ENCODE measurements at places on chromosomes 1 and 21.

DNA sequence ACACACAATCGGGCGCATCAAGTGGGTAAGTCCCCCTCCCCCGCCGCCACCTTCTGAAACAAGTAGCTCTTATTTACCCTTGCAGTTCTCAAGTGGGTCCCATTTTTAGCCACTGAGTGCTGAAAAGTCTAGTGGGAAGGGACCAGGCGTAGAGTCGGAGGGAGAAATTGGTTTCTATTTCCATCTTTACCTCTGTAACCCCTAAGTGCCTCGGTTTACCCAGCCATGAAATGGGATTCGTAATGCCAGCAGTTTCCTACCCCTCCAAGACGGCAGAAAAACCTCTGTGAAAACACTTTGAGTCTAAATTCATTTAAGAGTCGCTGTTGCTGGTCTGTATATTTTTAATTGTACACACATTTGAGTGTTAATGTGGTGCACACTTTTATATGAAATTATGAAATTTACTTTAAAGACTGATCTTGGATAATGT lies 928 bp downstream of the TLCD4 start:
- no peak for DNase-seq

DNA sequence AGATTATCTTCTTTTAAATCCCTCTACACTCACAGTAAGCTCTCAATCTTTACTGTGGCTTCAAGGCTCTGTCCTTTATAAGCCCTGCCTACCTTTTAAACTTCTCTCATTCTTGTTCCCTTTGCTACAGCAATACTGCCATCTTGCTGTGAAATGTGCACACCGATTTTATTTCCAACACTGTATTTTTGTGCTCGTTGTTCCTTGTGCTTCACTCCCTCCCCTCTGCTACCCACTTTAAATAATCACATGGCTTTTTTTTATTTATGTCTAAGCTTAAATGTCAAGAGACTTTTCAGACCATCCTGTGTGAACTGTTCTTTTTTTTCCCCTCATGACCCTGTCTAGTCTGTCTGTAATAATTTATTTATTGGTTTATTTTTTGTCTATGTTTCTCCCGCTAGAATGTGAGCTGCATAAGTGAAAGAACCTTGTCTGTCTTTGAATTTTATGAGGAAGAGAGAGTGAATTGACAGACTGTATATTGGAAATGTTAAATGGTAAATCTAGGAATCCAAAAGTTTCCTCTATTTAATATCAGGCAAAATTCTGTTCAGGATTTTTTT lies 45.7 kb downstream of the ABCD3 start:
- peak; percentile 7 for DNase-seq

- DNase-seq = no peak
These were observed 24.3 kb upstream of the LSS start for GRCh38 chr21:46252840-46253239.

DNA sequence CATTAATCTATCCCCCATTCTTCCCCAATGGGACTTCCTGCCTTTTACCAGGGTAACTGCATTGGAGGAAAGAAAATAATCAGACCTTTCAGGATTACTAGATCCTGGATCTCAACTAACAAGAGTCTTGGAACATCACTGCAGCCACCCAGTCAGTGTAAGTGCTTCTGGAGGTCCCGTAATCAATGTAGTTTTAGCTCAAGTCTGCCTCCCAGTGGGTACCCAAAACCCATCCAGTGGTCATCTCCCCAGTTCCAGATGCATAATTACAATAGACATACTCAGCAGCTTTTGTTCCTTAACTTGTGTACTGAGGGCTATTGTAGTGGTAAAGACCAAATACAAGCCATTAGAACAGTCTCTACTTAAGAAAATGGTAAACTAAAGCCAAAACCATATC lies 319.1 kb downstream of the GPATCH2 start:
- DNase-seq = peak; percentile 15

DNA sequence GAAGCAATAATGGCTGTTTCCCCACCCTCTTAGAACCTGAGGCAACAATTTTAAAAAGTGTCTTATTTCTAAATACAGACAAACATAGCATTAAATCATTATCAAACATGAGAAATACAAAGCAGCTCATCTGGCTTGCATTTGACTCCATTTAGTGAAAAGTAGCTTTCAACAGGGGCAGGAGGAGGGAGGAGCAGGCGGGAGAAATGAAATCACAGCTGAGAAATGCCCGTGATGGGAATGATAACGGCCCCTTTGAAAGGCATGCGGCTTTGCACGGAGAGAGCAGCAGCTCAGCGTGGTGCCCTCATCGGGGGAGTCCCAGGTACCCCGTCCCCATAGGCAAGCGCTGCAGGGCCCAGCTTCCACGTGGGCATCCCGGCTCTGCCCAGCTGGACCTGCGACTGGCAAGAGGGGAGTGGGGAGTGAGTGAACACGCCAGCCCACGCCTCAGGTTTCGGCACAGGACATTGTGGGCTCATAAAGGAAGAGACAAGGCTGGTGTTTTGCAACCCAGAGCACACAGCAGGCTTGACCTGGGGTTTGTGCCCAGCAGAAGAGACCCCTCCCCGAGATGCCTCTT lies 134.6 kb downstream of the NPHP4 start:
- no peak for DNase-seq

DNA sequence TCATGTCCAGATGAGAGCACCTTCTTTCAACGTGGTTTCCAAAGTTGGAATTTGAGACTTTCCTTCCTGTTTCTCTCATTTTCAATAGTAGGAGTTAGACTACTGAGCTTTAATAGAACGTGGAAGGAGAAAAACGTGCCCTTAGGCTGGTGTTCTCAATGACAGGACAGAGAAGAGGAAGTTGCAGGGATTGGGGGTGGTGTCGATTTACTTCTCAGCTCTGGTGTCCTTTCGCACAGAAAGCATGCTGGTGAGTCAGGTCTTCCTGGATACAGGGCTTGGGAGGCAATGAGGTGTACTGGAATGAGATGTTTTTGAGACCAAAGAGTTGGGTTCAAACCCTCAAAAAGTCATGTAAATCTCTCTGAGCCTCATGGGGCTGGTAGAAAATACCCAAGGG lies 67.1 kb downstream of the HIVEP3 start:
- no peak for DNase-seq

GRCh38 chr1:204296431-204296988 lies 63.2 kb downstream of the PLEKHA6 start:
- DNase-seq = no peak

- no peak for DNase-seq
These were observed 126.6 kb upstream of the CAMK1G start for GRCh38 chr1:209456878-209457277.

Data from iPS DF 19.7 (cell line).